ENCODE measurements at places on chromosomes 16 and 17.
A peak's percentile ranks its signal among the peaks of the same experiment; 100 is the strongest.

DNA sequence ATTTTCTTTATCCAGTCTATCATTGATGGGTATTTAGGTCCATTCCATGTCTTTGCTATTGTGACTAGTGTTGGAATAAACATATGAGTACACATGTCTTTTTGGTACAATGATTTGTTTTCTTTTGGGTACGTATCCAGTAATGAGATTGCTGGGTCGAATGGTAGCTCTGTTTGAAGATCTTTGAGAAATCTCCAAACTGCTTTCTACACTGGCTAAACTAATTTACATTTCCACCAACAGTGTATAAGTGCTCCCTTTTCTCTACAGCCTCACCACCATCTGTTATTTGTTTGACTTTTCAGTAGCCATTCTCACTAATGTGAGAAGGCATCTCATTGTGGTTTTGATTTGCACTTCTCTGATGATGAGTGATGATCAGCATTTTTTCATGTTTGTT, 103.7 kb downstream of the GOSR1 start:
- no peak for DNase-seq

- no peak for DNase-seq
These were observed 31.3 kb downstream of the SLC39A11 start for GRCh38 chr17:73061161-73061560.

DNA sequence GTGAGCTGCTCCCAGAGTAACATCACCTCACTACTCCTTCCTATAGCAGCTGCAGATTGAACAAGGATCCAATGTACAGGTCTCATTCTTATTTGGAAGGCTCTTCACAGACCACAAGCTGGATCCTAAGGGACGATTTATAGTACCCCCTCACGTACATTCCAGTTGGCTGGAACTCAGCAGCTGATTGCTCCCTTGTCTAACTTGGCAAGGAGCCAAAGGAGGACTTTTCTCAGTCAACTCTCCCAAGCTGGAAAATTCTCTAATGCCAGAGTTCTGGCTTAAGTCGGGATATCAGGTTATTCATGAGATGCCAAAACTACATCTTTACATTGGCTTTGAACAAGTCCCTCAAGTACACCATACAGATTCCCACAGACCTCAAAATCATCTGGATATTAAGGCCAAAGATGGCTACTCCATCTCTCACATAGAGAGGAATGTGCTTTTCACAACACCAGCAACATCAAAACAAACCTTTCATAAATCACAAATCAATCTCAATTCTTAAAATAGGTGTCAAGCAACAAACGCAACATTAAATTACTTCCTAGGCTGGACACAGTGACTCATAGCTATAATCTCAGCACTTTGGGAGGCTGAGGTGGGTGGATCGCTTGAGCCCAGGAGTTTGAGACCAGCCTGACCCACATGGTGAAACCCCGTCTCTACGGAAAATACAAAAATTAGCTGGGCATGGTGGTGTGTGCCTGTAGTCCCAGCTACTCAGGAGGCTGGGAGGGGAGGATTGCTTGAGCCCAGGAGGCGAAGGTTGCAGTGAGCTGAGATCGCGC, 39.3 kb downstream of the SMG6 start:
- no peak for DNase-seq

GRCh38 chr17:83092186-83092585, 12.8 kb downstream of the METRNL start:
- DNase-seq, result no peak

- no peak for DNase-seq
These were observed 67.4 kb downstream of the PPM1E start for GRCh38 chr17:58823051-58823525.

DNA sequence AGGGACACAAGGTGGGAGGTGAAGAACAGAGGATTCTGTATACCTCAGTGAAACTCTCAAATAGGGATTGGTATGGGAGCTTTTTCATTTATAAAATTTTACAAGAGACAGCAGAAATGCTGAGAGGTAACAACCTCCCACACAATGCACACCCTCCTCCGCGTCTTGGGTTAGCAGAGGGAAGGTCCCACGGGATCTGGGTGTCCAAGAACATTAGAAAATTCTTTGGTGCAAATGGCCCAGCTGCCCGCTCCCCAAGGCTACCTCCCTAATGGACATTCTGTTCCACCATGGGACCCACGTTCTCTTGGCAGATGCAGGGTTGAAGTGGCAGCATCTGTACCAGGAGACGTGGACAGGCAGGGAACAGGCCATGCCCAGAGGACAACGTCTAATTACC, 22.5 kb downstream of the GPR139 start:
- DNase-seq, result no peak

- DNase-seq, result no peak
These were observed 30.8 kb downstream of the CCDC42 start for GRCh38 chr17:8713878-8714277.

GRCh38 chr16:680967-681745, 946 bp downstream of the STUB1 start:
- DNase-seq, result no peak

- no peak for DNase-seq
These were observed 19.8 kb downstream of the GTF3C1 start for GRCh38 chr16:27529962-27530361.

DNA sequence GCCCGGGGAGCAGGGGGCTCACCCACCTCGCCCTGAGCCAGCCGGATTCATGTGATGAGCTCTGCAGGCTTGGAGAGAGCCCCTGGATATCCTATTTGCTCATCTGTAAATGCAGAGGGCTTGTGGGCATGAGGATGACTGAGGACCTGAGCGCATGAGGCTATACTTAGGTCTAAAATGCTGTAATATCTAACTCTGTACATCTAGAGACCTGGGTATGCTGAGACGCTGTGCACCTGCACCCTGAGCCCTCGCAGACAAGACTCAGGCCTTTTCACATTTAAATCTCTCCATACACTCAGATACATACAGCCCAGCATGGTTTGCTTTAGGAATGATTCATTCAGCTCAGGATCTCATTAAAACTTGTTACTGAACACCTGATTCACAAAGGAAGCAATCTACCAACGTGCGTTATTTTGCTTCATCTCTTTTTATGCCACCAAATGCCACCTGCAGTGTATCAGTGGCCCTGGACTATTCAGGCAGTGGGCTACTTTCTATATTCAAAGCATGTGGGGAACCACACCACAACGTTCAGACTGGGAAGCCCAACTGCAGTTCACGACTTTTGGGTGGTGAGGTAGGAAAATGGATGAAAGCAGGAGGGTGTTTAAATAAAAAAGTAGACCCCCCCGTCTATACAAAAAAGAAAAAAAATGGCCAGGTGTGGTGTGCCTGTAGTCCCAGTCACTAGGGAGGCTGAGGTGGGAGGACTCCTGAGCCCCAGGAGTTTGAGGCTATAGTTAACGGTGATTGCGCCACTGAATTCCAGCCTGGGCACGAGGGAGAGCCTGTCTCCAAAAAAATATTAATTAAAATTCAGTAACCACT, 12.0 kb downstream of the USP7 start:
- no peak for DNase-seq

GRCh38 chr16:31480851-31481536, 1.9 kb upstream of the SLC5A2 start:
- no peak for DNase-seq

- no peak for DNase-seq
These were observed 188.2 kb upstream of the RPL38 start for GRCh38 chr17:74015316-74015715.

GRCh38 chr17:31412511-31412910, 21.0 kb downstream of the RAB11FIP4 start:
- no peak for DNase-seq

DNA sequence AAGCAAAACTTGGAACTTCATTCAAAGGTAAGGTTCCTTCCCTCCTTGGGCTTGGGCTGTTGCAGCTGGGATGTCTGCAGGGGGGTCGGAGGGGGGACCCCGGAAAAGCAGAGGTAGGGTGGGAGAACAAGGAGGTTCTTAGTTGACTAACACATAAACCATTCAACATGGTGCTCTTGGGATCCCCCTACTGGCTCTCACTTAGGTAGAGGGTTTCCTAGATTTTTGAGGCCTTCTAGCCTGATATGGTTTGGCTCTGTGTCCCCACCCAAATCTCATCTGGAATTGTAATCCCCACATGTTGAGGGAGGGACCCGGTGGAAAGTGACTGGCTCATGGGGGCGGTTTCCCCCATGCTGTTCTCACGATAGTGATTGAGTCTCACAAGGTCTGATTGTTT, 93.9 kb downstream of the RGS9 start:
- DNase-seq, result no peak

- DNase-seq, result no peak
These were observed 355.3 kb downstream of the SOX9 start for GRCh38 chr17:72476134-72476533.

GRCh38 chr16:85902366-85903155, 3.6 kb downstream of the IRF8 start:
- DNase-seq, result no peak

DNA sequence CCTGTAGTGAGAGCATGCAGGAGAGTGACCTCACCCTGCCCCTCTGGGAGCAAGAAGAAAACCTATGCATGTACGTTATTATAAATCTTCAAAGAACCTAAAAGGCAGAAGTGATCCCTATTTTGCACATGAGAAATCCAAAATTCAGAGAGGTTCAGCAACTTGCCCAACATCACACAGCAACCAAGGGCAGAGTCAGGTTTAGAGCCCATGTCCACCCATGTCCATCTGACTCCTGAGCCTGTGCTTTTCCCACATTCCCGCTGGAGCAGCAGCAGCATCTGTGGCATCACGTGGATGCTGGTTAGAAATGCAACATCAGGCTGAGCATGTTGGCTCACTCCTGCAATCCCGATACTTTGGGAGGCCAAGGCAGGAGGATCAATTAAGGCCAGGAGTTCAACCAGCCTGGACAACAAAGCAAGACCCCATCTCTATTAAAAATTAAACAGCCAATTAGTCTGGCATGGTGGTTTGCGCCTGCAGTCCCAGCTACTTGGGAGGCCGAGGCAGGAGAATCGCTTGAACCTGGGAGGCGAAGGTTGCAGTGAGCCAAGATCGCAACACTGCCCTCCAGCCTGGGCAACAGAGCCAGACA, 26.3 kb downstream of the METTL22 start:
- DNase-seq, result no peak

DNA sequence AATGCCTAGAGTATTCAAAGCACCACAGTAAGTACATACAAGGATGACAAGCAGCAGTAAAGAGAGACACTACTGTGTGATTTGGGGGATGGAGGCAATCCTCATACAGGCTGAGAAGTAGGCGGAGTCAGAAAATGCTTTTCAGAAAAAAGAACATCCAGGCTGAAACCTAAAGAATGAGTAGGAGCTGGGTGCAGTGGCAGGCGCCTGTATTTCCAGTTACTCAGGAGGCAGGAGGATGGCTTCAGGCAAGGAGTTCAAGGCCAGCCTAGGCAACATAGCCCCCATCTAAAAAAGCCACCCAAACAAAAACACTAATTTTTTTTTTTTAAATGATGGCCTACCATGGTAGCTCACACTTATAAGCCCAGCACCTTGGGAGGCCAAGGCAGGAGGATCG, 10.3 kb downstream of the KANSL1 start:
- no peak for DNase-seq

DNA sequence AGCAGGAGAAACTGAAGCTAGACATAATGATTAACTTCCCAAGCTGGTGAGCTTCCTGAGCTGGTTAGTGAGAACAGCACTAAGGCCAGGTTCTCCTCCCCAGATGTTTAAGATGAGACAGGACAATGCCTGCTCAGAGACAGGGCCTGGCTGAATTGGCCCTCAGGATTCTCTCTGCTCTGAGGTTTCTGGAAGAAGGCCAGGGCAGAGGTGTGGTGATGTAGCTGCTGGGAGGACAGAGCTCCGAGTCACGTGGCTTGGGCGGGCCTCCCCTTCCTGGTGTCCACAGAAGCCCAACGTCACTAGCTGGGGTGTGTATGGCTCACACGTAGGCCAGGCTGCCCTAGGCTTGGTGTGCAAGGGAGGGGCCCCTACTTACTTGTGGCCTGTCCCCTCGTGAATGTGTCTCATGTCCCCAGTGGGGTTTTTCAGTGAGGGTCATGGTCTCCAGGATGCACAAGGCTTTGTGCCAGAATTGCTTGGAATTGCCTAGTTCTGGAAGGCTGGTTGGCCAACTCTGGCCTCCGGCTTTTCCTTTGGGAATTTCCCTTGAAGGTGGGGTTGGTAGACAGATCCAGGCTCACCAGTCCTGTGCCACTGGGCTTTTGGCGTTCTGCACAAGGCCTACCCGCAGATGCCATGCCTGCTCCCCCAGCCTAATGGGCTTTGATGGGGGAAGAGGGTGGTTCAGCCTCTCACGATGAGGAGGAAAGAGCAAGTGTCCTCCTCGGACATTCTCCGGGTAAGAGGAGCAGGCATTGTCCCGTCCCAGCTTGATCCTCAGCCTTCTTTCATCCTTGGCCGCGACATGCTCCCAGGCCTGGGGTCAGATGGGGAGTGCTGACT, 3.4 kb downstream of the NOD2 start:
- DNase-seq, result peak; percentile 62

DNA sequence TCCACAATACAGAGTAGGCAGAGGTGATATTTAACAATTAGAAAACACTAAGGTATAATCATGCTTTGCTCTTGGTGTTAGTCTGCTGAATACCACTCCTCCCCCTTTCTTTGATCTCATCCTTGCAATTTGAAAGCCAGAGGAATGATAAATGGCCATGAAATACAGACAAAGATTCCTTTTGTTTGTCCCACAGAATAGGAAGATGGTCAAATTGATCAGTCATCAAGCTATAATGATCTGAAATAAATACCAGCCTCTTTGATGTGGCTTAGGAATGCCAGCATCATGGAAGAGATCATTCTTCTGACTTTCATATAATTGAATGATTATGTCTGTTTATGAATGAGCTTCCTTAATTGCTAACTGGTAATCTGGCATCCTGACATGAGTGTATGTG, 1541.7 kb upstream of the CDH8 start:
- no peak for DNase-seq

DNA sequence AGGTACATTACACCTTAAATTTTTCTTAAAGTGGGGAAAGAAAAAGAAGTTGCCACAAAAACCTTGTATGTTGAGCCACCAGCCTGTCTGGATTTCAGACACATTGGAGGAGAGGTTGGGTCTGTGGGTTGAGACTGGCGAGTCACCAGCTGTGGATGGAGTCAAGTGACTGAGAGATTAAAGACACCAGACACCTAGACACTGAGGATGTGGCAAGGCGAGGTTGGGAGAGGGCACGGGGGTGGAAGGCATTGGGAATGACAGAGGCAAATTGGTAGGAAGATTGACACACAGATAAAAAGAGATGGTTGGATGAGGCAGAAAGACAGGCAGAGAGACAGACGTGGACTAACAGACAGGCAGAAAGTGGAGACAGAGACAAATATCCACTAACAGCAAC, 49.6 kb downstream of the KCNJ12 start:
- DNase-seq, result no peak

GRCh38 chr16:75599452-75600277, 23.4 kb downstream of the ADAT1 start:
- DNase-seq, result no peak

DNA sequence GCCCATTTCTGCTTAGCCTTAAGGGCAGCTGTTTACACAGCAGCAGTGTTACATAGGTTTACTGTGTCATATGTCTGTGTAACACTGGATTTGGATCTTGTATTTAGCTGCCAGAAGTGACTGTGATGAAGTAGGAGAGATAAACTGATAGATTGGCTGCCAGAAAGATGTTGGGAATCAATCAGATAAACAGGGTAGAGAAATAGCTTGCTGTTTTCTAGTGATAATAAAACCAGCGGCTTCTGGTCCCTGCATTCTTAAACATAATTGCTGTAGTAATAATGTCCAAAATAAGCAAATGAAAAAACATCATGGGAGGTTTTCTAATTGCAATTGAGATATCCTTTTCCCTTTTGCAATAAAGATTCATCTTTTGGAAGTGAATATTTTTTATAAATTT, 68.7 kb downstream of the AATF start:
- no peak for DNase-seq
